HS-5 (cell line): ENCODE measurements at places on chromosomes 3 and 15.

- DNase-seq: no peak
Measured at GRCh38 chr15:68981941-68982340, 32.6 kb upstream of the NOX5 start.

- DNase-seq: no peak
Measured at GRCh38 chr3:166304584-166304983, 467.4 kb upstream of the BCHE start.

- DNase-seq: no peak
Measured at GRCh38 chr3:151550642-151551041, 89.8 kb upstream of the IGSF10 start.

DNA sequence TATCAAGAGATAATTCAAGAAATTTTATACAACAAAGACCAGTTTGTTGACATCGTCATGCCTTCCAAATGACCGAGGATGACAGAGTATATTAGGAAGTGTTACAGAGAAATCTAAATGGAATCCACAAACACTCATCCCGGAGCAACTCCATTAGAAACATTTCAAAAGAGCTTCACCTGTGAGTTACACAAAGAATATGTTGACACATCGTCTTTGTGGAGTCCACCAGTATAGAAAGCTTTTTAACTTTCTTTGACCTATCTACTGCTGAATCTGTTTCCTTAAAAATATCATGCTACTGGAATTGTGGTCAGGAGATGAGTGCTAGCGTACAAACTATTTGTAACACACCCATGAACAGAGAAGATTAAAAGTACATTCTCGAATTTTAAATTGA is 130.4 kb downstream of the SUCLG2 start:
- DNase-seq: peak; percentile 64

DNA sequence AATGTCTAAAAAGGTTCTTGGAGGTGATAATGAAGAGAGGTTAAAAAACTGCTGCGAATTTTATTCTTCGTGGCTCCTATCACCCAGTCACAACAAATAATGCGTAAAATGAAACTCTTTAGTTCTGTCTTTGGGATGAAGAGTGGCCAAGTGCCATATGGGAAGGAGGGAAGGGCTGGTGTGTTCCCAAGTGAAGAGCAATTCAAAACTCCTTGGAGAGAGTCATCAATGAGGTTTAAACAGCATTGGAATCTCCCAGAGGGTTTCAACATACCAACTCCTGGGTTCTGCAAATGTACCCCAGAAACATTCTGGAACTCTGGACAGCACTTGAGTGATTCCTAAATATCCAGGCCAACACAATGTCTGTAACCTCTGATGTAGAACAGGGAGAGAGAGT is 45.3 kb downstream of the SLCO3A1 start:
- no peak for DNase-seq

DNA sequence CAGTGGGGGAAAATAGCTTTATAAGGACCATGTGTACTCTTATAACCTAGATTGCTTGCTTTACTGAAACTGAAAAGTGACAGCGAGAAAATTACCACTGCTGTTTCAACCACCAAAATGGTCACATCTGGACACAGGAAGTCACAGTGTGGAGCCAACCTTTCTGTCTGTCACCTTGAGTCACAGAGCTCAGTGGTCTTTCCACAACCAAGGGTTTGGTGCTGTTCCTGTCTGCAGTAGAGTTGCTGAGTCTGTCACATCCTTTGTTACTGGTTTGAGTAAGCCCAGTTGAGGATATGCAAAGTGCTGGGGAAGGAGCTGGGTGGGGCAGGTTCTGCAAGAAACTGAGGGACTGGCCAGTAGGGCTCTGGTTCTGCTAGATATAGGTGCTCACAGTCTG is 139.1 kb upstream of the EIF1B start:
- DNase-seq: no peak

- no peak for DNase-seq
Measured at GRCh38 chr3:87975716-87976115, 83.1 kb downstream of the CGGBP1 start.

- no peak for DNase-seq
Measured at GRCh38 chr3:46062679-46063078, 35.4 kb upstream of the XCR1 start.

- DNase-seq: no peak
Measured at GRCh38 chr3:7920211-7920610, 581.4 kb upstream of the LMCD1 start.
